ENCODE measurements at places on chromosomes 6 and 20.

GRCh38 chr20:24948939-24949679 is at the start of gene CST7:
Gene CST7, plus strand, starts transcription at chr20:24949269. Its CDS starts 237 bp downstream, at chr20:24949506.
- DNase-seq: peak; percentile 81

GRCh38 chr6:167426651-167427050 is 101.8 kb downstream of the TTLL2 start:
- DNase-seq: no peak

DNA sequence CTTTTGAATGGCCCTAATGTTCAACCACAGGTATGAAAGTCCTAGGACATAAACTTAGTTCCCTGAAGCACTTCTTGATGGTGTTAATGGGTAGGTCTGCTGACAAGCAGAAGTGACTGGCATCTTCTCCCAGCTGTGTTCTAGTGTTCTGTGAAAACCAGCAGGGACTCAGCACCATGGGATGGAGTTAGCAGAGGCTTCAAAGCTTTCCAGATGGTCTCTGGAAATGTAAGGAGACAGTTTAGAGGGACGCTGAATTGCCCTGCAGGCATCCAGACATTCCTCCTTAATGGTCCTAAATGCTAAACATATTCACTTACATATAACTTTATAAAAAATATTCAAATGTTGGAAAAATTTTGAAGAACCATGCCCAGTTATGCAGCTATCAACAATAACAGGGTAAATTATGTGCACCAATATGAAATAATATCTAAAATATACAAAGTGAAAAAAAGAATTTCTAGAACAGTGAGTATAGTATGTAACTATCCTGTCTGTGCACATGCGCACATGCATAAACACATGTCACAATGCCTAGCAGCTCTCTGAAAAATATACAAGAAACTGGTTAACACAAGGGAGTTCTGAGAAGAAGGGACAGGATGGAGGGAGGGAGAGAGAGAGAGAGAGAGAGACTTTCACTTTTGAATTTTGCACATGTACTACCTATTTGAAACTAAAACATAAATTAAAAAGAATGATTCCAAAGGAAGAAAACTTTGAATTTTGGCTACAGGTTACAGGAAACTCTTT is 87.2 kb downstream of the PRDM1 start:
- DNase-seq: no peak

- DNase-seq: no peak
Measured at GRCh38 chr6:169085466-169085865, 168.2 kb downstream of the THBS2 start.

DNA sequence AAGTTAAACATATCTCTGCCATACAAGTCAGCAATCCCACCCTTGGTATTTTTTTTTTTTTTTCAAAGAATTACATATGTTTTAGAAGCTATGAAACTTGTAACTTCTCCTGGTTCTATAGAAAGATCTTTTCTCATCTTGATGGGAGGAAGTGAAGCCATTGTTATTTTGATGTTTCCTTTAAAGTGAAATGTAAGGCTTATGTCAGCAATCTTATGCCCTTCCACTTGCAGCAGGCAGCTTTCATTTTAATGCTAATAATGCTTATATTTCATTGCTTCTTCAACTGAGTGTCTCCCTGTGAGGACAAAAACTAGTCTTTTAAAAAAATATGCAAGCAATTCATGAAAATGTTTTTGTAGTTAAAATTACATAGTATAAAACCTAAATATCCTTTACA is 1614.7 kb downstream of the KHDRBS2 start:
- DNase-seq: no peak

DNA sequence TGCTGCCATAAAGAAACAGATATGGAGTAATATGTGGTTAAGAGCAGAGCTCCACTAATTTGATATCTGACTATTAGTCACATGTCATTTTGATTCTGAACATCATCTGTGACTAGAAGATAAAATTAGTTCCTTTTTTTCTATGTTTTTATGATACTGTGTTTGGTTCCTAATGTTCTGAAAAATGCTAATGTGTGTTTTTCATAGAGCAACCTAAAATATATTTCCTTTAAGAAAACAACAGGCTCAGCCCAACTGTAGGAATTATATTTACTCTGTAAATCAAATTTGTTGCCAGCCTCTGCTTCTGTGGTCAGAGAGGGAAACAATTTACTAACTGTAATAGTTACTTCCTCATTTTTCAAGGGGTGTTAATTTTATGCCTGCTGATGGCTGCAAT is 33.3 kb upstream of the TXLNB start:
- no peak for DNase-seq

DNA sequence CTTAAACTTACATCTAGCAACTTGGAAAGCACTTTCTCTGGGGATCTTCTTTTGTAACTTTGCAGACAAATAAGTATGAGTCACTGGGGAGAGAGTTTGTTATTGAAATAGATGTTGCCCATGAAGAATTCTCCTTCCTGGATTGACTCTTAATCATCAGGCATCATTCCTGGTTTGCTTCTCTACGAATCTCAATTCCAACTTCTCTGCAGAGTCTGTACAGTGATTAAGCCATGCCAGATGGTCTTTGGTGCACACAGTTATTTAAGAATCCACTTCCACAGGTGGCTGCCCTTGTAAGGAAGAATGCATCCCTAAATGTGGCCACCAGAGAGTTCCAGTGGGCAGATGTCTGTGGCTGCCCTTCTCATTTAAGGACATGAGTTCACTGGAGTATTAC is 25.7 kb downstream of the MYCT1 start:
- no peak for DNase-seq

GRCh38 chr6:1418471-1419191 is 29.3 kb downstream of the FOXF2 start:
- DNase-seq: no peak
